LNCaP clone FGC (cell line): ENCODE measurements at places on chromosomes 1 and 21.

DNA sequence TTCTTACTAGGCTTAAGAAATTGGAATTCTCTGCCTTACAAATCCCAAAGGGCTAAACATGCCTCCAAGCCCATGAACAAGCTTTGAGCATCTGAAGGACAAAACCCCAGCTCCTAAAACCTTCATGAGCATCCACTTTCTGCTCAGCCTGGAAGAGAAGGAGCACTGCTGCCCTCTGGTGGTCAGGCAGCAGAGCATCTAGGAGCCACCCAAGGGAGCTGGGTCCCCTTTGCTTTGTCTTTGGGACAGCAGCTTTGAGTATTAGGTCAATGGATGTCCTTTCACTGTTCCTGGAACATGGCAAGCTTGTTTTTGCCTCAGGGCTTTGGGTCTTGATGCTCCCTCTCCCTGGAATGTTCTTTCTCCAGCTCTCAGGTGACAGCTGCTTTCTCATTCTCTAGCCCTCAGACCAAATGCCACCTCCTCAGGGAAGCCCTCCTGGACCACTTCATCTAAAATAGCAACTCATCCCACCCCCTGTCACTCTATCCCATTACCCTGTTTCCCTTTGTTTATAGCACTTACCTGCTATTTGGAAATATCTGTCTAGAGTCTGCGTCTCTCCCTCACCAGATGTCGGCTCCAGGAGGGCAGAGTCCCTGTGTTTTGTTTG, 25.7 kb downstream of the RAB7B start:
- no peak for DNase-seq

- no peak for DNase-seq
These were observed 89.7 kb upstream of the ESRRG start for GRCh38 chr1:216812966-216813365.

- no peak for DNase-seq
These were observed 8.0 kb upstream of the MEX3A start for GRCh38 chr1:156090138-156090839.

GRCh38 chr1:58769809-58770320, 14.0 kb downstream of the JUN start:
- no peak for DNase-seq

- DNase-seq, result no peak
These were observed 20.6 kb downstream of the PYHIN1 start for GRCh38 chr1:158951956-158952355.

DNA sequence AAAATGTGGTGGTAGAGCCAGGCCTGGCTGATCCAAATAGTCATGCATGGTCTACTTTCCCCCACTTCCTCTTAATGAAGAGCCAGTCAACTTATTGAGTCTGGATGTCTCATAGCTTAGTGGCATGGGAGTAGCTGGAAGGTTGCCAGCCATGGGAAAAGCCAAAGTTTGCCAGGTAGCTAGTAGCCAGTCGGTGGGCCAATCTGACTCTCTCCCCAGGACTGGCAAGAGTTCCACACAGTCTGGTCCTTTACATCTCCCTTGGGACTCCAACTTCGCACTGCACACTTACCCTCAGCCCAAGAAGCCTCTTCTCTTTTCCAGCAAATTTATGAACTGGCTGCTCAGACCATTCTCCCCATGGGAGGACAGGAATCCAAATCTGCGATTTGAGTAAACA, 8.3 kb downstream of the WARS2 start:
- no peak for DNase-seq

DNA sequence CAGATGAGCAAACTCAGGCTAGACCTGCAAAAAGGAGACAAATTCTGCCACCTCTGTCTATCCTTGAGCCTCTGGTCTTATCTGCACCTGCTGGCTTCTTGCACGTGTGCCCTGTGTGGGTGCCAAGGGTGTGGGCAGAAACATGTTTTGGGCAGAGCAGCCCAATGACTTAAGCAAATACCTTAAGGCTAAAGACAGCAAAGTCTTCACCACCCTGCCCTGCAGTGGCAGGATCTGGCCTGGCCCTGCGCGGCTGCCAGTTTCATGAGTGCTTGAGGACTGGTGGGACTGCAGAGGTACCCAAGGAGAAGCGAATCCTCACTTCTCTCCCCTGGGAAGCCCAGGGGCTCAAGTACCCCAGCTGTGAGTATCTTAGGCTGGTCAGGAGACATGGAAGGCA, 3.8 kb upstream of the SLC26A9 start:
- peak; percentile 89 for DNase-seq

- DNase-seq, result peak; percentile 85
These were observed 63.2 kb downstream of the SYDE2 start for GRCh38 chr1:85137660-85138059.

- no peak for DNase-seq
These were observed 6.0 kb downstream of the TFF1 start for GRCh38 chr21:42360317-42360716.

DNA sequence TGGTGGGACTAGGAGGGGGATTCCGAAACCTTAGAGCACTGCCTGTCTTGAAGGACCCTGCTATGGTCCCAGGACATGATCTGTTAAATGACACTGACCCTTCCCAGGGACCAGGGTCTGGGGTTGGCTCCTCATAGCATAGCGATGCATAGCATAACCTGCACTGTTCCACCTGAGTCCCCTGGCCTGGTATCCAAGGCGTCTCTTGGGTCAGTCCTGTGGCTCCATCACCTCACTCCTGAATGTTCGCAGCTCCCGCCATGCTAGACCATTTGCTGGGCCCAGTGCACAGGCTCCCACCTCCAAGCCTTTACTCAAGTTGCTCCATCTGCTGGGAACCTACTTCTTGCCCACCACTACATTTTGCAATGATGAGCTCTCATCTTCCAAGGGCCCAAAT, 39.0 kb upstream of the MAGOH start:
- DNase-seq, result no peak

GRCh38 chr1:183515002-183515689, 42.8 kb downstream of the SMG7 start:
- no peak for DNase-seq

- no peak for DNase-seq
These were observed 79.0 kb downstream of the PTPN14 start for GRCh38 chr1:214472364-214472763.

- DNase-seq, result no peak
These were observed 75.6 kb upstream of the KAZN start for GRCh38 chr1:14522926-14523241.

DNA sequence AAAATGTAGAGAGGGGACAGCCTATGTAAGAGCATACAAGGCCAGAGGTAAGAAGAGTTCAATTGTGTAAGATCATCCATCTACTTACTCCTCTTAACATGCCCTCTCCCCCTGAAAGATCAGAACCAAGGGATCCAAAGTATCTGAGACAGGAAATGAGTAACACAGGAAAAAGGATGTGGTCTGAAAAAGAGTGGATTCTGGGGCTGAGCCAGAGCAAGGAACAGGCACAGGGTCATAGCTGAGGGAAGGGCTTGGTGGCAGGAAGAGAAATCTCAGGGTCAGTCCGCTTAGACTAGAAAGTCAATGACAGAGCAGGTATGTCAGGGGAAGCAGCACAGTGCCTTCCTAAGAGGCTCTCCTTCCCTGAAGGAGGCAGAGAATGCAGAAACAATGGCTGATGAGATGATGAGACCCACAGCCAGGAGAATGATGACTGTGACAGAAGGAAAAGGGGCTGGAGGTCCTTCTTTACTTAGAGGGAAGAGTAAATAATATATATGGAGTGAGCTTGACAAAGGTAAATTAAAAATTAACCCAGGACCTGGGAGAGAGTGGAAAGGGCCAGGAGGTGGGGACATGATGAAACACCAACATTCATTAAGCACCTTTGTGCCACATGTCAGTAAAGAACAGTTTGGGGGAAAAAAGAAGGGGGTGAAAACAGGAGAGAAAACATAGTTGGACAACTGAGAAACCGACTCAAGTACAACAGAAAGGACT, 26.2 kb upstream of the A3GALT2 start:
- DNase-seq, result no peak

DNA sequence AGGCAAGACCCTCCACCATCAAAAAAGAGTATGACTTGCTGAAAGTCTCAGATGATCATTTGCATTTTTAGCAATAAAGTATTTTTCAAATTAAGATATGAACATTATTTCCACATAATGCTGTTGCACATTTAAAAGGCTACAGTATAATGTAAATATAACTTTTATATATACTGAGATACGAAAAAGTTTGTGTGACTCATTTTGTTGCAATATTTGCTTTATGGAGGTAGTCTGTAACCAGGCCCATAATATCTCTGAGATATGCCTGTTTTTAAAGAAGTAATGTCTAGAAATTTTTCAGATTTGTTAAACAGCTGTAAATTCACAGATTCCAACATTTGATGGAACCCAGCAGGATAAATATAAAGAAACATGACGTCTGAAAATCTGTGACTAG, 86.7 kb downstream of the MAN1A2 start:
- no peak for DNase-seq

DNA sequence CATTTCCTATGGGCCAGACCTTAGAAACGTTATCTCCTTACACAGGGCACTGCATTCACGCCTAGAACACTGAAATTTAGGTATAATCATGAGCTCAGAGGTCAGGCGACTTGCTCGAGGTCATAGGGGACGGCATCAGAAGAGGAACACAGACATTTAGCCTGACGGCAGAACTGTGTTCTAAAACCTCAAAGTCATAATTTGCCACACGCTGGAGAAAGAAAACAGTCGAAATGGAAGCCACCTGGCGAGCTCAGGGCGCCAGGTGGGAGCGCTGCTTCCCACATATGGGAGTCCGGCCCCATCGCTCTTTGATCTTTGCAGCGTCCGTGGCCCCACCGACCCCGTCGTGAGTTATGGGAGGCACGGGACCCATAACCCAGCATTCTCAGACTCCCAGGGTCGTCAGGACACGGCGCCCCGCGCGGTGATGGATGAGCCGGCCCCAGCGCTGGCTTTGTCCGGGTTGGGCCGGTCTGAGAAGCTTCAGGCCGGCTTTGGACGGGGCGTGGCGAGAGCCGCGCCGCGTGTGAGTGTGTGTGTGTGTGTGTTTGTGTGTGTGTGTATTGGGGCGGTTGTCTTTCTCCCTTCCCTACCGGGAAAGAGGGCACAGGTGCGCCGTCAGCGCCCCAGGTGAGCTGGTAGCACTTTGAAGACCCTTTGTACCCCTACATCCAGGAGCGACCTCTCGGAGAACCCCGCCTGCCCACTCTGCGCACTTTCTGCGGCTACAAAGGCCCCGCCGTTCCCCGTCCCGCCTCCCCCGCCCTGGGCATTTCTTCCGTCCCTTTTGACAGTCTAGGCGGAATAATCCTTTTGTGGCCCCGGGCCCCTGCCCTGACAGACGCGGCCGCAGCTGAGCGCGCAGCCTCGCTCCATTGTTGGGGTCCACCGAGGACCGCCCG, 861 bp upstream of the DRAXIN start:
- DNase-seq, result no peak

DNA sequence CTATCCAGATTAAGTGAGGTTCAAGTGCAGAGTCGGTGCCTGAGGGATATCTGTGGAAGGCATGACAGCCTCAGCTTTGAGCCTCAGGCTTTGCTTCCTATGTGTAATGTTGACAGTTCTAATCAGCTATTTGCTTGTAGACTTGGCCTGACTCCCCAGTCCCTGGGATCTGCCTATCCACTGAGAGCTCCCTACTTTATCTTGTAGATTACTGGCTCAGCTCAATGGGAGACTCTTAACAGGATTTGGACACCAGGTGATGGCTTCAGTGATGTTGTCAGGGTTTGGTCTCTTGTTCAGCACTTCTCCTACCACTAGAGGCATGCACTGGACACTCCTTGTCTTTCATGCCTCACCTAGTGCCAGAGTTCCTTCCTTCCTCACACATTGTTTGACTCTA, 126.6 kb upstream of the BEND5 start:
- DNase-seq, result no peak

GRCh38 chr1:87707411-87707810, 378.7 kb downstream of the LMO4 start:
- no peak for DNase-seq

DNA sequence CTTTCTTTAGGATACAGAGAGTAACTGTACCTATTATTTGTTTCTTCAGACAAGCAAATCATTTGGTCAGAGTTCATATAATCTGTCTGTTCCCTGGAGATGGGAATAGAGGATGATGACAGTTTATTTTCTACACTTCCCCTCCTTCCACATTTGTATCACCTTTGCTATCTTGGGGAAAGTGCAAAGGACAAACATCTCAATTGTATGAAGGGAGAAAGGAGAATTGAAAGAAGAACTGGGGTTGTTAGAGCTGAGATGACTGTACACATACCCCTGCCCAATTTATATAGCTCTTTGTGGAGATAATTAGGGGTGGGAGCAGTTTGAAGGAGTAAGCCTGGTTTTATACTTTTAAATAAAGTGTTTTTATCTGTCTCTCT, 14.0 kb downstream of the POLR3GL start:
- DNase-seq, result no peak

DNA sequence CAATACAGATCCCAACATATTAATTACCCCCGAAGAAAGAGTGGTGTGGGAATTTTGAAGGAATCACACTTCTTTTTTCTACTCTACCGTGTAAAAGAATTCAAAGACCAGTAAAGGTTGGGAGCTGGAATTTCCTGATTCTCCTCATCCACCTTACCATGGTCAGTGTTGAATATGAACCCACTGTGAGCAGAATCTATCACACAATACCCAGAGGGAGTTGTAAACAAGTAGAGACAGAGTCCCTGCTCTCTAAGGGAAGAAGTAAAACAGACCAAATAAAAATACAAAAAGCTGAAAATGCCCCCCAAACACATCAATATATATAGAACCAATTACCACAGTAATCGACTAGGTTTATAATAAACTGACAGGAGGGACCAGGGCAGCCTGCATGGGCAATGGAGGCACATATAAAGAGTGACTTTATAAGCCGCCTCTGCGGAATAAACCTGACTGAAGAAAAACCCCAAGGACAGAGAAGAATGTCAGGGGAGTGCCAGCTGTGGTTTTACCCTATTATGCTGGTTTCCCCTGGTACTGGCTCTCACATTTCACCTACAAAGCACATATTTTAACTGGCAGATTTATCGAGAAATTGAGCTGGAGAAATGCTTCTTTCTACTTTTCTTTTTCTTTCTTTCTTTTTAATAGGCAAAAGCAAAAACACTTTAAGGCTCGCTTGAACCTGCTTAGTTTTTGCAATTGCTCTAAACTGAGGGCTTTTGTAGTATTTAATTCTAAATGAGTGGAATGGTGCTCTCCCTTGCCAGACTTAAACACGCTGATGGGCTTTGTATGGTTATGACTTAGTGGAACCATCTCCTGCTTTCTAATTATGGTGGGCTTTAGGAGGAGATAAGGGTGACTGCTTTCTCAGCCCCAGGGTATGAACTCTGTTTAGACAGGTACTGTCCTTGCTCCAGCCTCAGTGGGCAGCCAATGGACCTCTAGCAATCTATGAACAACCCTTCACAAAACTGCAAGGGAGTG, 244.8 kb downstream of the ASTN1 start:
- DNase-seq, result no peak

GRCh38 chr1:157920748-157921147, 72.7 kb upstream of the KIRREL1 start:
- DNase-seq, result no peak

DNA sequence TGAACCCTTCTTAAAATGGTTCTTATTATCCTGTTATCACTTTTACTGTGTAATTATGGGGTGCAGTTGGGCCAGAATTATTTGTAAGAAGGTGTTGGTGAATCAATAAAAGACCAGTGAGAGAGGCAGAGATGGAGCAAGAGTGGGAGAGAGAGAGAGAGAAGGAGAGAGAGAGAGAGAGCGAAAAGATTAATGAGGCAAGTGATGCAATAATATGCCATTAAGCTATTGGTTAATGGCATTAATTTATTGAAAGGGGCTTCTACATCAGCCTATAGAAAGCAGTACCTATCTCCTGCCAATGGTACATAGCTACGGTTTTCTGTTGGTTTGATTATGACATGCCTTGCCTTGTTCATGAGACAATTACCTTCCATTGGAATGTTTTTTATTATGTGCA, 388.7 kb downstream of the RPS6KC1 start:
- no peak for DNase-seq
